ENCODE measurements at places on chromosomes 7 and 10.

- DNase-seq, result no peak
Measured at GRCh38 chr7:30548845-30549244, 44.2 kb upstream of the GGCT start.

GRCh38 chr10:103861505-103861904 is 6.1 kb upstream of the SH3PXD2A start:
- no peak for DNase-seq

DNA sequence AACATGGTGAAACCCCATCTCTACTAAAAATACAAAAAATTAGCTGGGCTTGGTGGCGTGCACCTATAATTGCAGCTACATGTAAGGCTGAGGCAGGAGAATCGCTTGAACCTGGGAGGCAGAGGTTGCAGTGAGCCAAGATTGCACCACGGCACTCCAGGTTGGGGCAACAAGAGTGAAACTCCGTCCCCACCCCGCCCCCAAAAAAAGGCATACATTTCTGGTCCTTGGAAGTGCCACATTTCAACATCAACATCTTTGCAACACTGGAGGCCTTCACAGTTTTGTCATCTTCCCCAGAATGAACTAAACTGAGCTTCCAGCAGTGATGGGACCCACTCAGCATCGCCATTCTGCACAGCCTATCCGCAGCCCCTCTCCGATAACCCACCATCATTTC is 36.6 kb downstream of the FAM53B start:
- no peak for DNase-seq

DNA sequence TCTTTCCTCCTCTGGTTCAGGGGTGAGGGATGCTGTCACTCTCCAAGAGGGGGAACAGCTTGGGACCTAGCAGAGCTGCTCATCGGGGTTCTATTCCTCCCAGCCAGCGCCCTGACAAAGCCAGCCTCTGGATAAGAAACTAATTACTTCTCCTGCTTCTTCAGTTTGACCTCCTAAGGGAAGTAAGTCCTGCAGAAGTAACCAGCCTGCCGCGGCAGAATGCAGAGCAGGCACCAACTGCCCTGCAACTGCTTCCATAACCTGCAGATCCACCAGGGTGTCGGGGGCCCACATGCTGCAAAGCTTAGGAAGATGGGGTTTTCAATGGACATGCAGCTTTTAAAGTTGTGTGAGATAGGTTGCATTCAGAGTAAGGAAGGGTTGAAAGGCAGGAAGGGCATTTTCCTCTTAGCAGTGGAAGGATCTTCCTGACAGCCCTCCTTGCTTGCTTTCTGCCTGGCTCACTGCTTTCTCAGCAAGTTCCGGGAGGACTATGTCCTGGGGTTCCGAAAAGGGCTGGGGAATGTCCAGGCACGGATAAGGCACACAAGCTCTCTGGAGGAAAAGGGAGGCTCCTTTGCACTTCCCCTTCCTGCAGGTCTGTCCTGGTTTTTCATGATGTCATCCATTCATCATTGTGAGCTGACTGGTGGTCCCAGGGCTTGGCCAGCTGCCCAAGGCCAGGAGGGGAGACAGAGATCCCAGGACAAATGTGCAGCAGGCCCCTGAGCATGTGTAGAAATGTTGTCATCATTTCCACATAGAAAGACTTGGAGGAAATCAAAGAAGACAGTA is 24.3 kb upstream of the CALU start:
- no peak for DNase-seq

DNA sequence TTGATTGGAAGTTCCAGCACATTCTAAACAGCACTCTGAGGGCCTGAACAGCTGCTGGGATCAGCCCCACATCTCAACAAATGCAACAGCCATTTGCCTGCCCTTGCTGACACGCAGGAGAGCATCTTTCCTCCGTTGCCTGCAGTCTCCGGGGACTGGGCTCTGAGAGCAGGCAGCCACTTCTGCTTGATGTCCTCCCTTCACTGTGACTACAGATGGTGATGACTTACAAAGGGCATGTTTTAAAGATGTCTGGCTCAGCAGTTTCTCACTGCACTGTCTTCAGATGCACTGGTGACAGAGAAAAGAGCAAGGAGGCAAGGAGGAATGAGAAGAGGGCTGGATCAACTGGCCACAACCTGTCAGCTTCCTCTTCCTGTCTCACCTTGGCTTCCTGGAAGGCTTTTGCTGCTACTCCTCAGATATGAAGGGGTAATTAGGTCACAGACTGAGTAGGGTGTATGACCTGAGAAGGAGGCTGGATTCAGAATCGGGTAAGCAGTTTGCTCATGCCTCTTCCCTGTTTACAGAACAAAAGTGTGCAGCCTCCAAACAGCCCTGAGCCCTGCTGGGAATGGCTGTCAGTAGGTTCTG is 143.5 kb upstream of the GHITM start:
- DNase-seq, result no peak
